Nucleus accumbens (tissue), 56 donors: ENCODE measurements at places on chromosomes 1 and 21.

GRCh38 chr1:183291216-183291762, 105.2 kb downstream of the LAMC2 start:
- no peak for DNase-seq

GRCh38 chr1:206769304-206769731, 1.3 kb upstream of the IL19 start:
- no peak for DNase-seq

- DNase-seq = no peak
Measured at GRCh38 chr1:186636786-186637185, 43.4 kb downstream of the PTGS2 start.

DNA sequence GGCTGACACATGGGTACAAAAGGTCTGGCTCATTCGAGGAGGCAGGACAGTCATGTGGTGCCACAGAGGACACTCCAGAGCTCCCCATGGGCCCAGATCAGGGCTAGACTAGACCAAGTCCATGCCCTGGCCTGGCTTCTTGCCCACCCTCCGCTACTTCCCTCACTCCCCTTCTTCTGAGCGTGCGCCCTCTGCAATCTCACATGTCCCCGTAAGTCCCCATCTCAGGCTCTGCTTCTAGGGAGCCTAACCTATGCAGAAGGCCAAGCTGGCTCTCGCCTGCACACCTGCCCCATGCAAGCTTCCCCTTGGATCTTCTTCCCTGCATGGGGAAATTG, 553.6 kb downstream of the PTPRU start:
- DNase-seq = no peak

DNA sequence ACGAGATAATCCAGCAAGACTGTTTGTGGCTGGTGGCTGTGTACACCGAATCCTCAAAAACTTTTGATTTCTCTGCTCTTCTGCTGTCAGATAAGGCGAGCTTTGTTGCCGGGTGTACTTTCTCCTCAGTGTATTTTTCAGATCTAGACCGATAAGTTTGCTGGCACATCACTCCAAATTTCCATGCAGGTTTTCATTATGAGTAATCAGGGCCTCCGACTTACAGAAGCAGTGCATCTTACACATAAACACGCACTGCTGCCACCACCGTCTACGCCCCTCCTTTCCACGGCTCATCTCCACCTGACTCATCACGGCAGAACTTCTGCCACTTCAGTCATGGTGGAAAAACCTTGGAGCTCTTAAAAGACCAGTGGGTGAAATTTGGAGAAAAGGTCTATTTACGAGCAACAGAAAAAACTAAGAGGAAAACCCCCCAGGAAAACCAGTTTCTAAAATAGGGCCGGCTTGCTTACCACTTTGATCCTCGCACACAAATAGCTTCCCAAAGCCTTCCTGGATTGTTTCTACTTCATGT, 7.7 kb downstream of the ZBTB21 start:
- no peak for DNase-seq

DNA sequence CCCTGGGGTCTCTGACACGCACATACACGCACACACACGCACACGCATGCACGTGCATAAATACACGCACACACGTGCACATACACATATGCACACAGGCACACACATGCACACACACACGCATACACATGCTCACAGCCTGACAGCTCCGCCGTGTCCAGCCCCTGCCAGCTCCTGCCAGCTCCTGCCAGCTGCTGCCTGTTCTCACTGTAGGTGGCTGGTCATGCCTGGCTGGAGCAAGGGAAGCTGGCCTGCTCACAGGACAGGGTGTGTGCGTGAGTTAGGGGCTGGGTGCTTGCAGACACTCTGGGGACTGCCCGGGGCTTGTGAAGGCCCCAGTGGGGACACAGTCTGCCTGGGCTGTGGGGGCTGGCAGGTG, 4.9 kb downstream of the PLCH2 start:
- no peak for DNase-seq

- no peak for DNase-seq
Measured at GRCh38 chr1:117284399-117285215, 73.9 kb upstream of the VTCN1 start.

DNA sequence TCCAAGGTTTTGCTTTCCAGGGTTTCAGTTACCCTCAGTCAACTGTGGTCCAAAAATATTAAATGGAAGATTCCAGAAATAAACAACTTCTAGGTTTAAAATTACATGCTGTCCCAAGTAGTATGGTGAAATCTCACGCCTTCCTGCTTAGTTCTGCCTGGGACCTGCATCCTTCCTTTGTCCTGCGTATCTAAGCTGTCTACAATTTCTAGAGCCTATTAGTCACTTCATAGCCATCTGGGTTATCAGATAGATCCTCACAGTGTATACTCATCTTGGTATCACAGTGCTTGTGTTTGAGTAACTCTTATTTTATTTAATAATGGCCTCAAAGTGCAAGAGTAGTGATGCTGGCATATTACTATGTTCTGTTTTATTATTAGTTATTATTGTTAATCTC, 157.7 kb downstream of the ROR1 start:
- no peak for DNase-seq

- DNase-seq = no peak
Measured at GRCh38 chr1:19535214-19535613, 49.9 kb upstream of the CAPZB start.

DNA sequence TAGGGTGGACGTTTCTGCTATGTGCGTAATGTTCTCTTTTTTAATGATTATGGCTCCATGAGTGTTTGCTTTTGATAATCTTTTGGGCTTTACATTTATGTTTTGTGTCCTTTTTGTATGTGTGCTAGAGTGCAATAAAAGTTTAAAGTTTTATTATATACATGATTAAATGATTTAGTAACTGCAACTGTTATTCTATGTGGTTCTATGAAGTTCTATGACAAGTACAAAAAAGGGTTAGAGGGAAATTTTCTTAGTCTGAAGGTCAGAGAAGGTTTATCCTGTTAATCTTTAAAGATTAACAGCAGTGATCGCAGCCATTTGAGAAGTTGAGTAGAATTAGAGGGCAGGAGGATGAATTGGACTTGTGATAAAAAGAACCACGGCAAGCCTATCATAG, 386.4 kb upstream of the CHRM3 start:
- no peak for DNase-seq

GRCh38 chr21:42679319-42680057, 26.1 kb downstream of the PDE9A start:
- DNase-seq = no peak

- no peak for DNase-seq
Measured at GRCh38 chr1:81259625-81260411, 540.9 kb upstream of the ADGRL2 start.

DNA sequence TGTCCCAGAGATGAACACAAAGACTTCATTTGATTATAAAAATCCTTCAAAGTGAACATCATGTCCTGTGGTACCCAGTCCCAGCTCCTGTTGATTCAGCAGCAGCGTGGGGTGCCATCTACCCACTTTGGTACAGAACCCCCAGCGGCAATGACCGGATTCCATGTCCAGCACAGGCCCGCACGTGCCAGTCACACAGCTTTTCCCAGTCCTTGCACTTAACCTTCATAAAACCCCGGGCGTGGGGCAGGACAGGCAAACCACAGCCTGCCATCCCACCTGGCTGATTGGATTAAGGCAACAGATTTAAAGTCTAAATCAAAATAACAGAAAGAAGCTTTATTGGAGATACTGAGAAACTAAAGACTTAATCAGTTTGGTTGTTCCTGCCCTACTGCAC, 15.5 kb downstream of the CEP104 start:
- DNase-seq = no peak

DNA sequence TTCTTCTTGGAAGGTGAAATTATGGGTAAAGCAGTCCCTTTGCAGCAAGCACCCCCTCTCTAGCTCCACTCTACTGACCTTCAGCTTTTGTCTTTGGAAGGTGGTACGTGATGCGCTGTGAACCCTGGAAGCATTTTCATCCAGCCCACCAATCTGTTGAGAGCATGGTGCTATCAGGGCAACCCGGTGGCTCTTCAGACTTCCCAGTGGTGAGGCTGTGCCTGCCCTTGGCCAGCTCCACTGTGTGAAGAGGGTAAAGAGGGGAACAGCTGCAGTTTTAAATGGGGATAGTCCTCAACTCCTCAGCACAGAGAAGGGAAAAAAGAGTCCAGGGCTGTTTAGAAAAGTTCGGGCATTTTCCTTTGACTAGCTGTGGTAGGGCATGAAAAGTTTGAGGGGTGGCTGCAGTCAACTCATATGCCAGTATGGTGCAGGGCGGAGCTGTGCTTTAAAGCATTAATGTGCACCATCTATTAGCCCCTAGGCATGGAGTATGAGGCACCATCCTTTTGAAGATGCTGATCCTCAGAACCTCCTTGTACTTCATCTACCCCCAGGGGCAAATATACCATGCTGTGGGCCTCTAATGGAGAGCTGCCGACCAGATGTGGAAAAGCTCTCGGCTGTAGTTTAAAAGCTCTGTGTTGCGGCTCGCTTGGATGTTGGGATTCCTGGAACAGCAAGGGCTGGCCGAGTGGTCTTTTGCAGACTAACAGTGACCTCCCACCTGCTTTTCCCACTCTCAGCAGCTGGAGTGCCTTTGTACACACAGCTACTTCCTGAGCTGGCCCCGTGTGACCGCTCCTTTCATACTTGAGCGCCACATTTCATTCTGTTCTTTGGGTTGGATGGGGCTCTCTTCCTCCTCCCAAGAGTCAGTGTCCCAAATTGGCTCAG, 123.0 kb downstream of the PEX14 start:
- DNase-seq = no peak

DNA sequence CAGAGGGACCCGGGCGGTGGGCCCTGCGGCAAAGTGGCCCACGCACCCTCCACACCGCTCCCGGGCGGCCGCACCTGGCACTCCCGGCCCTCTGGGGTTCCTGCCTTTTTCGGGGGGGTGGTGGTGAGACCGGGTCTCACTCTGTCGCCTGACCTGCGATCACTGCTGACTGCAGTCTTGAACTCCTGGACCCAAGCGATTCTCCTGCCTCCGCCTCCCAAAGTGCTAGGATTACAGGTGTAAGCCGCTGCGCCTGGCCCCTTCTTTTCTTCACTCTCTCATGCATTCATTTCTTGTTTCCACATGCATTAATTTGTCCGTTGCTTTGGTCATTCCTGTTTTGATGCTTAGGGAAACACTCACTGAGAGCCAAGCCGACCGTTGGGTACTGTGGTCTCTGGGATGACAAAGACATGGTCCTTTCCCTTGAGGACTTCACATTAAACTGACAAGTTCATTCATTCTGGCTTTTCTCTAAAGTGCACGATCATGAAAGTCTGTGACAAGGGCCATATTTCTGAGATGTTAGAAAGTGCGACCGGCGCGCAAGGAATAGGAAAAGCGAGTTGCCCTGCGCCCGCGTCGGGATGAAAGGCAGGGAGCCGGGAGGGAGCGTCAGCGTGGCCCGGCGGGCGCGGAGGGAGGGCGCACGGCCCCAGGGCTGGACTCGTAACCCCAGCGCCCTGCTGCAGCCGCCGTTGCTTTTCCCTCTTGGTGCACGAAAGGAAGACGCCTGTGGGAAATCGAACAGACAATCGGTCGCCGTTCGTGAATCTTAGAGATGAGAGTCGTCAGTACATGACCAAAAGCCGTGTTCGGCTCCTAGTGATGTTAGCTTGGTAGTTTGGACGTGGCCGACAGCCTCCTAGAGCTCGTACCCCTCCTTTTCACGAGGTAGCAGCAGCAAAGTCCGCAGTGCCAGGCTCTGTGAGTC, 1.0 kb upstream of the MCOLN2 start:
- no peak for DNase-seq

DNA sequence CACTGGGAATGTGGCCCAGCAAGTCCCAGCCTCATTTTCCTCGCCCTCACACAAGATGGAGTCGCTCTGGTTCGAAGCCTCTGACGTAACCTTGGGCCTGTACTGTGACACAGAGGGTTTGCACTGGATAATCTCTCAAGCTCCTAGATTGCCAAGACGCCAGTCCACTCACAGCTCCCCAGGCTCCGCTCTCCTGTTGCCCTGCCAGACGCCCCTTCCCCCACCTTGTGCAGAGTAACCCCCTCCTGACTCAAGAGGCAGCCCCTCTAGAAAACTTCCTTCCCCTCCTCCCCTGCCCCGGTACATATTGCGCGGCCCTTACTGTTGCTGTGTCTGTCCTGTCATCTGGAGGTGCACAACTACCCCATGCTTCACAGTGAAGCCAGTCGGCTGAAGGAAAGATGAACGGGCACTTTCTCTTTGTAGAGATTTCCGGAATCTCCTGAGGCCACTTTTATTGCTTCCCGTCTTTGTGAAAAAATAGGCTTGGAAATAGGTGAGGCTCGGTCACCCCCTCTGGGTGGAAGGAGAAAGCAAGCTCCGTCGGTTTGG, 981 bp upstream of the KIAA1614 start:
- no peak for DNase-seq

DNA sequence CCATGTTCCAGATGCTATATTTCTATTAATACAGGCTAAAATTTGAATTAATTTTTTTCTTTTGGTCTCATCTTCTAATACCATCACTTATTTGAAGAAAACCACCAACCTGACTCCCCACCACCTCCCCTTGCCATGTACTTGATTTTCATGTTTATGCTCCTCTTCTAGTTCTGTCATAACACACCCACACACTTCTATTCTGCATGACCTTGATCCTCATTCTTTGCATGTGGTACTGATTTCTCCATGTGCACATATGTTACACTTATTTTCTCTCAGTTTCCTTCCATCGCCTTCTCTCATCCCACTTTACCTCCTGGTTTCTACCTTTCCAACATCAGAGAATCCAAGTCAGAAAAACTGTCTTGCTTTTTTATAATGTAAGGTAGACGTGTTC, 78.9 kb upstream of the ARID1A start:
- DNase-seq = no peak

GRCh38 chr1:176692431-176692830, 229.5 kb downstream of the PAPPA2 start:
- DNase-seq = no peak

GRCh38 chr1:12276225-12276624, 46.4 kb downstream of the VPS13D start:
- DNase-seq = no peak

DNA sequence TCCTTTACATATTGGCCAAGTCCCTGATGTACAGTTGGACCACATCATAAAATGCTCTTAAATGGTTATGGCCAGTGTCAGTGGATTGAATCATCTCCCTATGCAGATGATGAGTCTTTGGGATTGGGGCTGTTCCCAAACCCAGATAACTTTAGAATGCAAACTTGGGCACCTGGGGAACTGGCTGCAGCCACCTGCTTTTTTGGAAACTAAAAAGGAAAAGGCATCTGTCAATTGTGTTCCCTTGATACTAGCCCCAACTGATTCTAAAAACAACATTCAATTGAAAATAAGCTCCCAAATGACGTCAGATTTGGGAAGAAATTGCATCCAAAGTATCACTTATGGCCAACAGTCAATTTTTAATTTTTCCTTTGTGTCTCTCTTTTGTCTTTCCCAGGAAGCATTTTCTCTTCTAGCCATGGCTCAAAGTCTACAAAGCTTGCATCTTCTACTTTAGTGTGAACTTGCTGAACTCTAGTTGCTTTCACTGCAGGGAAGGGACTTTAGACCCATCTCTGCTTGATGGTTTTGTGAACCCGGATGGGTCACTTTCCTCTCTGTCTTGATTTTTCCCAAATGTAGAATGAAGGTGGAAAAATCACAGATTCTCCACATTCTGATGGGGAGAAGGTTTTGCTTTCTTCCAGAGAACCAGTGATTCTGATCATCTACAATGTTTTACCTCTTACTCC, 402.3 kb upstream of the USP24 start:
- DNase-seq = no peak

GRCh38 chr1:25065321-25065721, 135.2 kb upstream of the RUNX3 start:
- DNase-seq = no peak

- DNase-seq = no peak
Measured at GRCh38 chr1:169326956-169327268, 40.7 kb downstream of the NME7 start.
